ENCODE measurements at places on chromosomes 5 and 9.

- DNase-seq = no peak
These were observed 626.7 kb downstream of the PRR16 start for GRCh38 chr5:121090822-121091221.

GRCh38 chr5:74375271-74375670 lies 265.3 kb downstream of the ENC1 start:
- peak; percentile 35 for DNase-seq

DNA sequence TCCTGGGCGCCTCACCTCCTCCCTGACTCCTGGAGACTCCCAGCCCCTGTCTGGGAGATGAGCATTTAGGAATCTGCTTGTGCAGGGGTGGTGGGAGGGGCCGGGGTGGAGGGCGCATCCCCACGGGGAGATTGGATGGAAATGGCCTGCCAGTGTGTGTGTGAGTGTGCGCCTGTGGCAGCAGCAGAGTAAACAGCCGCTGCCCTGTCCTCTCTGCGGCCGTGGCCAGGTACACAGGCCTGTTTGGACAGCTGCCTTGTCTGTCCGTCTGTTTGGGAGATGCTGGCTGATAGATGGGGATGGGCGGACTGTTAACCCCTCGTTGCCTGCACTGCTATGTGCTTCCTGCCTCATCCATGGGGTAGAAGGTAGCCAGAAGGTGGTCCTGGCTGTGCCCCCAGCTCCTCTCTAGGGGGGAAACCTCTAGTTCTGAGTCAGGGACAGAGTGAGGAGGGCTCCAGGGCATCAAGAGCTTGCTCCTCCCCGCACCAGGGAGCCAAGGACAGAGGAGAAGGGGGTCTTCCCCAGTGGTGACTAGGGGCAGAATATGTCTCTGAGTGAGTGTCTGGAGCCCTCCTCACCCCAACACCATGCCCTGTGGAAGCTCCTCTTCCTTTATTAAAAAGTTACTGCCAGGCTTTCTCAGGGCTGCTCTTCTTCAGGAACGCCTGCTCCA lies 60.1 kb downstream of the LMX1B start:
- DNase-seq = no peak

- DNase-seq = no peak
These were observed 70.7 kb upstream of the LPAR1 start for GRCh38 chr9:111108946-111109345.

DNA sequence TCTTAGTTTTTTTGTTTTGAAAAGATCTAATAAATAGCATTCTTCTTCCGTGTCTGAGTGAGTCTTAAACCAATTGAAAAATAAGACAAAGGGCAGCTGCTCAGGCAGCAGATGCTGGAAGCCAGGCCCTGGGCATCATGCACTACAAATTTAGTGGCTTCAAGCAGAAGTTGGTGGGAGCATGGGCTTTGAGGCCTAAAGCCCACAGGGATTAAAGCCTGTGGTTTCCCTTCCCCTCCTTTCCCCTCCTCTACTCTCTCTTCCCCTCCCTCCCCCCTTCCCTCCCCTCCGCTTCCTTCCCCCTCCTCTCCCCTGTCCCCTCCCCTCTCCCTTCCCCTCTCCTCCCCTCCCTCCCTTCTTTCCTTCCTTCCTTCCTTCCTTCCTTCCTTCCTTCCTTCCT lies 20.1 kb upstream of the KIF4B start:
- no peak for DNase-seq
